ENCODE measurements at places on chromosomes 12 and 14.
A peak's percentile ranks its signal among the peaks of the same experiment; 100 is the strongest.

GRCh38 chr12:98402671-98403070, 112.7 kb upstream of the TMPO start:
- DNase-seq, result no peak

GRCh38 chr12:108390495-108391203, 51.5 kb upstream of the CMKLR1 start:
- DNase-seq, result no peak

DNA sequence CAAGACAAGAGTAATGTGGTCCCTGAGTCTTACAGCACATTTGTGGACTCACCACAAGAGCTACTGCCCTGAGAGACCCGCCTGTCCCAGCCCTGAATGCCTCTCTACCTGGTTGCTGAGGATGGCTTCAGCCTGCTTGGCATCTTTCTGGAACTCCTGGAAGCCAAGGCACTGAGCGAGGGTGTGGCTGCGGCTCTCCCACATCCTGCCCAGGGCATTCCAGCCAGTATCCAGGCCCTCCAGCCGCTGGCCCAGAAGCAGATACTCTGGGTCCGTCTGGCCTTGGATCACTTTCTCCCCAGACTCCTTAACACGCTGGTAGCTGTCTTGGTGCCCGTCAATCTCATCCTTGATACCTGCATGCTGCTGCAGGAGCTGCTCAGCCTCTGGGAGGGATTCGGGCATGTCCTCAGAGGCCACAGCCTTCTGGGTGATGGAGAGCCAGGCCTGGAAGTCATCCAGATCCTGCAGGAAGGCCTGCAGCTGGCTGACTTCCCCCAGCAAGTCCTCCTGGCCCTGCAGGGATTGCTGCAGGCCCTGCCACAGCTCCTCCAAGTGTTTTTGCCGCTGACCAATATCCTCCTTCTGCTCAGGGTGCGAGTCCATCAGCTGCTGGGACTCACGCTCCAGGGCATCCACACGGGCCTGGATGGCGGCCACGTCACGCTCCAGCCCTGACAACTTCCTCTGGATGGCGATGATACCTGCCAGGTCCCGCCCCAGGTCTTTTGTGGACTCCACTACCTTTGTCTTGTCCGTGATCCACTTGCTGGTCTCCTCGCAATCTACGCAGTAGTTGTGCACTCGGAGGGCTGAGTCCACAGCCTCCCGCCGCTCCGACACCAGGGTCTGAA, 82.3 kb downstream of the PLEKHG3 start:
- DNase-seq, result no peak

DNA sequence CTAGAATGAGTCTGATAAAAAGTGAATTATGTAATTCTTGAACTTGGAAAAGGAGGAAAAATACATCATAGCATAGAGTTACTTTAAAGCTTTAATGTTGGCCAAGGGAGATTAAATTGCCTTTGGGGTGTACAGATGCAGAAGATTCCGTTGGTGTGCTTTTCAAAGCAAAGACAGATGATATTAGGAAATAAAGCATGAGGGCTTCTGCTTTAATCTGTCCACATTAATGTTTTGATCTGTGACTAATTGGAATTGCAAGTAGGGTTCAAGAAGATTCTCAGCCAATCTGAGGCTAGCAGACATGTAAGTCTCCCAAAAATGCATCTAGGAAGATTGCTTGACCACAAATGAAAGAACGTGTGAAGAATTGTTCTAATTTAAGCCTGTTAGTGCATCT, 35.2 kb downstream of the LGR5 start:
- DNase-seq, result no peak

DNA sequence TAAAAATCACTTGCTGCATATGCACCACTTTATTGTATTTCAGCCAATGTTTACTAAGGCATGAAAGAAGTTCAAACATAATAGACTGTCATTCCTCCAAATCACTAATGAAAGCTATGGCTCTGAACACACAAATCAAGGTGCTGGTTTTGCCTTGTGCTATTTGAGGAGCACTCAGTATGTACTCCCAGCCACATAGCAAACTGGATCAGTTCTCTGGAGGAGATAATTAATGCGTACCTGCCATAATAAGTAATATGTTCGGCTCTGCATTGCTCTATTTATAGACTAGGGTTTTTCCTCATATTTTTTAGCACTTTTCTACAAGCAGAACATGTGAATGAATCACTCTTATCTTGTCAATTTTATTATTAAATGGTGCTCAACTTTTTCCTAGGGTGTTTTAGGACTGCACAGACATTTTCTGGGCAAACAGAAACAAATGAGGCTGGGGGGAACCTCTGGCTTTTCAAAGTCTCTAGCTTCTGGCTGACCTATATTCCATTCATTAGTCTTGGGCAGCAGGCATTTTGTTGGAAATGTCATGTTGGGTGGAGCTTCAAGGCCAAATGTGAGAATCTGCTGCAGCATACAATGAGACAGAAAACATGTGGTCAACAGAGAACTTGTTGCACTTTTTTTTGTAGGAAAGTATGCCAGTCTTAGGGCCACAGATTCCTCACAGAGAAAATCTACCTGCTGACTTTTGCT, 88.4 kb downstream of the GRIP1 start:
- DNase-seq, result no peak

GRCh38 chr12:49331380-49332222, 5.4 kb downstream of the C1QL4 start:
- peak; percentile 76 for DNase-seq

DNA sequence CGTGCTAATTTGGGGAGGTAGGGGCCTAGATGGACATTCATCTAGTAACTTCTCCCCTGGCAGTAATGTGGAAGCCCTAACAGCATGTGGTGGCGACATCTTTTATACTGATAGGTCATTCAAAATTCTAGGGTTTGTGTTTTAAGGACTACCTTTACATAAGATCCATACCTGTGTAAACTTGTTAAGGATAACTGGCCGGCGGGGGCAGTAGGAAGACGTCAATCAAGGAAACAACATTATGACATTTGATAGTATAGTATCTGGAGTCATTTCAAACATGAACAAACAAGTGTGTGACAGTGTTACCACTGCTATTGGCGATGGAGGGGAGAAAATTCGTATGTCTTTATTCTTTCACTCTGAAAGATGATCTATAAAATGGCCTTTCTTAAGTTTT, 120.0 kb downstream of the TTLL5 start:
- DNase-seq, result no peak

DNA sequence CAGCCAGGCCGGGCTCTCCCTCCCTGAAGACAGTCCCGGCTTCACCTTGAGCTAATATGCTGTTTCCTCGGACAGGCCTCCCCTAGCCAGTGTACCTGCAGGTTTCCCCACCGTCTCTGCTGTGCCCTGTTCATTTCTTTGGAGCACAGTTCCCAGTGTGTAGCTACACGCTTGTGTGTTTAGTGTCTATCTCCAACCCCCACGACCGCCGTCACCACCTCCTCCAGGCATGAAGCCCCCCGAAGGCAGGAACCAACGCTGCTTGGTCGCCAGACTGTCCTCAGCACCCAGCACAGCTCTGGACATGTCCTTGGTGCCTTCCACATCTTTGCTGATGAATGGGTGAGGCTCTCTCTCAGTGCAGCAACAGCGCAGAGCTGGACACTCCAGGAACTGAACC, 26.2 kb upstream of the PLEKHG6 start:
- DNase-seq, result no peak

- peak; percentile 82 for DNase-seq
Measured at GRCh38 chr12:132506328-132507160, 16.6 kb downstream of the FBRSL1 start.

Measured in coronary artery (tissue), 2 donors.